ENCODE measurements at places on chromosomes 13 and 19.
A peak's percentile ranks its signal among the peaks of the same experiment; 100 is the strongest.

DNA sequence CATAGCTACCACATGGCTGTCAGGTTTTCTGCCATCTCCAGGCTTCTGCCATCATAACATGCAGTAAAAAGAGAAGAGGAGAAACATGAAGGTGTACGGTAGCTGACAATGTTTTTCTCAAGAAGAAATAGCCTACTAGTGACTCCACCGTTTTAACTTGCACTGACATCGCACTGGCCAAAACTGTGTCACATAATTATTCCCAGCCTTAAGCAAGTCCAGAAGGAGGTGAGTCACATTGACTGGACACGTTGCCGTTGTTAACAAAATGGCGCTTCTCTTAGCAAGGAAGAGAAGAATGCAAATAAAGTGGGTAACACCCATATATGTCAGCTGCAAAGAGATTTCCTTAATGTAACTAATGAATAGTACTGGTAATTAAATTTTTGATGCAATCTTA lies 810.4 kb upstream of the SLC10A2 start:
- no peak for DNase-seq

DNA sequence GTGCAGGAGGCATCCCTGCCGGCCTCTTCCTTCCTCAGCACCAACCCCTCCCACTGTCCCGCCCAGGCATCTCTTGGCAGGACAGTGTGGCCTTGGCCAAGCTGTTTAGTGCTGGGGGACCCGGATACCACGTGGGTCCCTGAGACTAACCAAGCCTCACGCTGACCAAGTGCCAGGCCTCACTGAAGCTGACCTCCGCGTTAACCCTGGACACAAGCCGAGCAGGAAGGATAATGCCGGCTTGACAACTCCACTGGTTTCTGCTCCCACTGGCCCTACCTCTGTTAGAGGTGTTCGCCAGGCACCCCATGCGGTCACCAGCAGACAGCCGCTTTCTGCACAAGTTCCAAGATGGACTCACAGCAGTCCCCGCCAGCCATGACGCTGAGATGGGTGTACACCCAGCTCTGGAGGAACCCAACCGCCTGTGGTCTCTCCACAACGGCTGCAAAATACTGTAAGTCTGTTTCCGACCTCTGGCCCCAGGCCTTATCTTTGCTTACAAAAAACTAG lies 12.4 kb downstream of the GRTP1 start:
- DNase-seq = no peak

DNA sequence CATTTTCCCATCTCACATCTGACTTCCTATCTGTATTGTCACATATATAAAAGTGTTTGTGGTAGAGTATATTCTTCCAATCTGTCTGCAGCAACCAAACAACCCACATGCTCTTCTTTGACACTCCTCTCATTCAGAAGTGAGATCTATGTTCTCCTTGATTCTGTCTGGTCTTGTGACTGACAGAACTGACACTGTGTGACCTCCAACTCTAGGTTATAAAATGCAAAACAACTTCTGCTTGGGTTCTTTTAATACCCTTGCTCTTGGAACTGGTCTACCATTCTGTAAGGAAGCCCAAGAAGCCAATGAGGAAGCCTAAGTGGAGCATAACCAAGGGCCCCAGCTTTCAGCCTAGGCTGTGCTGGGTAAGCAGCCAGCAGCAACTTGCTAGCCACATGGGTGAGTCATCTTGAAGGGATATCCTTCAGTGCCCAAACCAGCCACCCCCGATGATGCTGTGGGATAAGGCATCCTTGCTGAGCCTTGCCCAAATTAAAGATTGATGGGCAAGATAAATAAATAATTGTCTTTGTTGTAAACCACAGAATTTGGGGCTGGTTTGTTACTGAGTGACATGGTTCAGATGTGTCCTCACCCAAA lies 18.4 kb upstream of the ITM2B start:
- DNase-seq = no peak

DNA sequence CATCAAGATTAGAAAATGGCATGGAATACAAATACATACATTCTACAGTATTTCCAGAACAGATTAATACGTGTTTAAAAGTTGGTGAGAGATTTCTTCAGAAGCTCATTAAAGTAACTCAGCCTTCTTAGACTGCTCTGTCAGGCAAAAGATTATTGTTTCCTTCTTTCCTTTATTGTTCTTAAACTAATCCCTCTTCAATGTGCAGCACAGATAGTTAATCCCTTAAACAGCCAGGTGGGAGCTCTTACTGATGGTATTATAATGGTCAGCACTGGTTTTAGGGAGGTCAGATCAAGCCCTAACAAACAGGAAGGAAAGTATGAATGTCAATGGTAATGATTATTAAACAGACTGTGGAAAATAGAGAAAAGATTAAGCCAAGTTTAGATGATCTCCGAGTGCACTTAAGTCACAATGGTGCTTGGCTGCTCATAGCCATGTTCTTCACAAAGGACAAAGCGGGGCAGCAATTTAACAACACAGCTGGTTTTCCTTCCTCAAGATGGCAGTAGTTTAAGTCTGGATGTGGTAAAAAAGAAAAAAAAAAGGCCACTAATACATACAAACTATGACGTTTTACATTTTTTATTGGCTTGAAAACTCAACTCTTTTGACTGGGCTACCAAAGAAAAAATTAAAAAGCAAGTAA lies 992.6 kb downstream of the PCDH9 start:
- no peak for DNase-seq

DNA sequence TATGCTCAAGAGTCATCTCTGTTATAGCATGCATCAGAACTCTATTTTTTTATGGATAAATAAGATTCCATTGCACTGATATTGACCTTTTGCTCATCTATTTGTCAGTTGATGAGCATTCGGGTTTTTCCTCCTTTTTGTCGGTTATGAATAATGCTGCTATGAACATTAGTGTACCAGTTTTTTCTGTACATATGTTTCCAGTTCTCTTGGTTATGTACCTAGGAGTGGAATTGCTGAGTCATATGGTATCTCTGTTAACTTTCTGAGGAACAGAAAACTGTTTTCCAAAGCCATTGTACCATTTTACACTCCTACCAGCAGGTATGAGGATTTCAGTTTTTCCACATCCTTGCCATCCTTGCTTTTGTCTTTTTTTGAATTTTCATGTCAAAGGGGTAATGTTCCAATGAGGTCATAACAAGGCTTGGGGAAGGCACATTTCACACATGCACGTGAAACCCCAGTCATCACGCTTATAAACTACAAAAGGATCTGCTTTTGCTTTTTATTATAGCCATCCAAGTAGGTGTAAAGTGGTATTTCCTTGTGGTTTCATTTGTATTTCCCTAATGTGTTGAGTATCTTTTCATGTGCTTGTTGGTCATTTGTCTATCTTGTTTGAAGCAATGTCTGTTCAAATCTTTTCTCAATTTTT lies 14.6 kb downstream of the KBTBD7 start:
- DNase-seq = no peak

- no peak for DNase-seq
These were observed 37.0 kb downstream of the RUBCNL start for GRCh38 chr13:46350003-46350402.

- no peak for DNase-seq
These were observed 7.6 kb upstream of the PTBP1 start for GRCh38 chr19:789701-790060.

DNA sequence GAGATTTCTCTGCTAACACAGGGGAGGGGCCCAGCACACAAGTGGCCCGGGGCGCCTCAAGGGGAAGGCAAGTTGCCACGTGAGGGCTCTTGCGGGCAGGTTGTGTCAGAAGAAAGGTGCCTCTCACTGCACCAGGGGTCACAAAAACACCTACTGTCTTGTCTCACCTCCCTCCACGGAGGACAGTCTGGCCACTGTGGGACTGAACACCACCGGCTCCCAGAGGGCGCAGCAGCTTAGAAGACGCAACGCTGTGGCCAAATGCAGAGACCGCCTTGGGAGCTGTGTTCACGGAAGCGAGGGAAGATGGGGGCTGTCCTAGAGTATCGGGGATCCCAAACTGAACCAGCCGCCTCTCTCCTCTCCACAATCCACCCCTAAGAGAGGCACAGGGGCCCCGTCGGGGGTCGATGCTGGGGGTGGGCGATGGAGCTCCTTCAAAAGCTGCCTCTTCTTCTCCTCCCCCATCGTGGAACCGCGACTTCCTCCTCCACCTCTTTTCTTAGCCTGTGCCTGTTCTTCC lies 177.5 kb downstream of the FOXO1 start:
- no peak for DNase-seq

GRCh38 chr13:73693215-73693614 lies 441.0 kb downstream of the KLF12 start:
- DNase-seq = no peak

DNA sequence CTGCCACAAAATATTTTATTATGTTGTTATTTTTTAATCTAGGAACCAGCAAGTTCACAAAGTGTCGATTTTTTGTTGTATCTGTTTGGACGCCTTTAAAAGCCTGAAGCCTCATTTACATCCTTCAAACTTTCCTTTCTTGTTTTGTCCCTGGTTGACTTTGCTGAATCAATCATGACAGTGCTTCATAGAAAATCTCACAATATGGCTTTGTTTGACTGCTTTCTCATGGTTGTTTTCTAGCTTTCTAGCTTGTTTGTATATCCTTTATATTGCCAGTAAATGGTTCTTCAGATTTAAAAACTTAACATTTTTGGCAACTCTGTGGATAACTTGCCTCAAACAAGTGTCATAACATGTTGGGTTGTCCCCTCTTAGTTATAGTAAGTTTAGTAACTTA lies 84.1 kb upstream of the ATXN8OS start:
- DNase-seq = no peak

GRCh38 chr19:58033741-58034476 lies at the start of gene ZSCAN1:
TSS of gene ZSCAN1 (plus strand) at chr19:58034025. CDS start at chr19:58037837, 3,812 bp downstream.
- peak; percentile 90 for DNase-seq

DNA sequence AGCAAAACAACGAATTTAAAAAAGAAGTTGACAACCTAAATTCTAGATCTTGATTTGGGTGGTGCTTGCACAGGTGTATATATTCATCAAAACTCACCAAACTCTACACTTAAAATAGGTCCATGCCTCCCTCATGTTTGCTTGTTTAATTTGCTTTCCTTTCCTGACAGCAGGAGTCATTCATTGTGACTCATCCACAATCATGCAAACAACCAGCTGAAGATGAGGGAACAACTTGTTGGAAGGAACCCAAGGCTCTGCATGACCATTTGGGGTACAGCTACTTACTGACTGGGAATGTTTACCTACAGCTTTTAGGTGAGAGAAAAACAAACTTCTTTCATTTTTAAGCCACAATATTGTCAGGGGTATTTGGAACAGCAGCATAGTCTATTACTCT lies 96.6 kb downstream of the RXFP2 start:
- no peak for DNase-seq

GRCh38 chr19:36686365-36687213 lies 823 bp upstream of the ZNF567 start:
- DNase-seq = peak; percentile 24

DNA sequence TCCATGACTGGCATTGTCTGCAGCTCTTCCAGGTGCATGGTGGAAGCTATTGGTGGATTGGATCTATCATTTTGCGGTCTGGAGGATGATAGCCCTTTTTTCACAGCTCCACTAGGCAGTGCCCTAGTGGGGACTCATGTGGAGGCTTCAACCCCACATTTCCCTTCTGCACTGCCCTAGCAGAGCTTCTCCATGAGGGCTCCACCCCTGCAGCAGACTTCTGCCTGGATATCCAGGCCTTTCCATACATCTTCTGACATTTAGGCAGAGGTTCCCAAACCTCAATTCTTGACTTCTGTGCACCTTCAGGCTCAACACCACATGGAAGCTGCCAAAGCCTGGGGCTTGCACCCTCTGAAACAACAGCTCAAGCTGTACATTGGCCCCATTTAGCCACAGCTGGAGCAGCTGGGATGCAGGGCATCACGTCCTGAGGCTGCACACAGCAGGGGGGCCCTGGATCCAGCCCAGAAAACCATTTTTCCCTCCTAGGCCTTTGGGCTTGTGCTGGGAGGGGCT lies 800.2 kb upstream of the MIR17HG start:
- DNase-seq = no peak

DNA sequence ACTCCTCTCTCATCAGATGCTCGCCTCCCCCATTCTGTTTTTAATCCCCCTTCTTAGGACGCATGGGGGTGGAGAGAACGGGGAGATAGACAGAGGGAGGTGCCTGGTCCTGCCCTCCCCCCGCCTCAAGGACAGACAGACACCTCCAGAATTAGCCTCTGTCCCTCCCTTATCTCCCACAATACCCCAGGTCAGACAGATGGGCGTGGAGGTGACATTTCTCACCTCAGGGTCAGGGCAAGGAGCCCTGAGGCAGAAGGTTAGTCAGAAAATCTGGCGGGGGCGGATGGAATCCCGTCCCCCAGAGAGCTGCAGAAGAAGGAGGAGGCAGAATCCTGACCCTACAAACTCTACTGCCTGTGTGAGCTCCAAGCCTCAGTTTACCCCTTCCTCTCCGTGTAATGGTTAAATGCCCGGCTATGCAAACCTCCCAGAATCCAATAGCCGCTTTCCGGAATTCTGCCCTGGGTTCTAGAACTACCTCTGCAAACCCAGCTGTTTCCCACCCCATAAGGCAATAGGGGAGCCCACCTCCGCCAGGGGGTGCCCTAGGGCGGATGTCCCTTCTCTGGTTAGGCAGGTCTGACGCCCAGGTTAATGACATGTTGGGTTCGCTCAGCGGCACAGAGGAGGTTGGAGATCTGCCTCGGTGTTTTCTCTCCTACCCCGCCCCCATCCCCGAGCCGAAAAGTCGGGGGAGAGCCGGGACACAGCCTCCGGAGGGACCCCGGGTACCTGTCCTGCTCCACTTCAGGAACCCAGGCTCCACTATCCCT lies 900 bp downstream of the PPP1R13L start:
- DNase-seq = peak; percentile 32

- DNase-seq = no peak
These were observed 11.5 kb downstream of the KLC3 start for GRCh38 chr19:45352062-45352461.

- no peak for DNase-seq
These were observed 3.0 kb downstream of the LATS2 start for GRCh38 chr13:21058361-21058760.

DNA sequence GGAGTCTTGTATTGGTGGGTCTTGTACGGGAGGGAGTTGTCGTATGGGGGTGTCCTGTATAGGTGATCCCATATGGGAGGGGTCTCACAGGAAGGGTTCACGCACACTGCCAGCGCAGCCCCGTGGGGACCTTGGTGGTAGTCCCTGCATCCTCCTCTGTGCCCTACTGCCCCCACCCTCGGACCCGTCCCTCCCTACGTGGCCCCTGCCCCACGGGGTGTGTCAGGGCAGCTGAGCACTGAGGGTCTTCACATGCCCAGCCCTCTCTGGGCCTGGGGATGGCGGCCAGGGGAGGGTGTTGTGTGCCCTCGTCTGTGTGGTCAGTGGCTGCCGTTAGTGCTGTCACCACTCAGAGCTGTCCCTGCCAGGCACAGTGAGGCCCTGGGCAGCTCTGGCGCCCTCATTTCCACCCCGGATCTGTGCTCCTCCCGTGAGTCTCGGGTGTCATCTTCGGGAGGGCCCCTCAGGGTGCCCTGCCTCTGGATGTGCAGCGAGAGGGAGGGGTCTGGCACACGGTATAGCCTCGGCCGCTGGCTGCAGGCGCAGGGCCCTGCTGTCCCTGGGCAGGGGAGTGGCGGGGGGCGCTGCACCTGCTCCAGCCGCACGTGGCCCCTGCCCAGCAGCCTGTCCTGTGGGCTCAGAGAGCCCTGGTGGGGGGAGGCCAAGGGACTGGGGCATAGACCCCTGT lies 16.0 kb upstream of the GNA15 start:
- no peak for DNase-seq

- DNase-seq = peak; percentile 99
These were observed 807.1 kb downstream of the DIAPH3 start for GRCh38 chr13:59356607-59357006.
